ENCODE measurements at places on chromosomes 3 and 15. TPM values are rescaled to one million over a fixed set of nuclear protein-coding genes. Genes with fewer than 3 reads are reported as not detected.

AADACL2 gene
- not detected for total RNA-seq

DNA sequence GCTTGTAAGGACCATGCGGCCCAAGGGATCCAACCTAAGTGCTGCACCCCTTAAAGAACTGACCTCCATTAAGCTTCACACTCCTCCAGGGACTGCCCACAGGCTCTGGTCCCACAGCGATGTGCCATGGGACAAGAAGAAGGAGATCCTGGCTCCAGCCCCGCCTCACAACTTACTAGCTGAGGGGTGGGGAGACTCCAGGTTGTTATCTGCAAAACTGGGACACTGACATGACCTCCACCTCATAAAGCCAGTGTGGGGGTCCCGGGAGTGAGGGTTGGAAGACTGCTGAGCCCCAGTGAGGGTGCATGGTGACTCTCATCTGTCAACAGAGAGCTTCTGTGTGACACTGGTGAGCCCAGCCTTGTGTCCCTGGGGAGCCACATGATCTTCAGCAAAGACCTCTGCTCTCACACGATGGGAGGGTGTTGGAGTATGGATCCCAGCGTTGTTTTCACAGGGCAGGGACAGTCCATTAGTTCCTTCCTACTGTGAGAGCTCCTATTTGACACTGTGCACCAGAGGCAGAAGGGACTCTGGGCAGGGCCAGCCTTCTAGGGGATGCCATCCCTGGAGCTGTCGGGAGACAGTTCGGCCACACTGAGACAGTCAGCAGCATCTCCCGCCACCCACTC, 26.7 kb downstream of the EAF1 start:
- DNase-seq: no peak

GRCh38 chr15:58459560-58459959, 27.8 kb downstream of the LIPC start:
- DNase-seq: no peak

DNA sequence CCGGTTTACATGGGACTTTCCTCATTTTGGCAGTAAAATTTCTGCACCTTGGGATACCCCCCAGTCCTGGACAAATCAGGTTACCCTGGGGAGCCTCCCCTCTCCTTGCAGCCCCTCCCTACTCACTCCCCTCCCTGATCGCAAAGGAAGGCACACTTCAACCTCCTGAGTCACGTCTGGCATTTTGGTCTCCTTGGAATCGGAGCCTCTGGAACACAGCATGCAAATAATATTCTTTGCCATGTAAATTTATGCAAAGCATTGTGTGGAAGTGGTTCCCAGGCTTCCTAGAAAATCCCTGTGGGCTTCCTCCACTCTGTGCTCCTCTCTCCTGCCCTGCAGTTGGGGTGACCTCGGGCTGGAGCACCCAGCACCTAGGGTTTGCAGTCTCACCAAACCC, 11.6 kb downstream of the SCN5A start:
- no peak for DNase-seq

- DNase-seq: no peak
Measured at GRCh38 chr3:194685065-194685717, 492 bp upstream of the FAM43A start.
